ENCODE measurements at places on chromosomes 3 and 15. TPM values are rescaled to one million over a fixed set of nuclear protein-coding genes. Genes with fewer than 3 reads are reported as not detected.

IMP3 gene
- polyA plus RNA-seq: 55.6 TPM

SHF gene
- 3.8 TPM for polyA plus RNA-seq

CHST2 gene
- polyA plus RNA-seq: 1.4 TPM

USP50 gene
- not detected for polyA plus RNA-seq

CPLX3 gene
- polyA plus RNA-seq: not detected

PLSCR2 gene
- polyA plus RNA-seq: not detected

SKOR1 gene
- polyA plus RNA-seq: 0.06 TPM
